Left renal pelvis (tissue), 4 donors: ENCODE measurements at places on chromosomes 6 and 20. TPM values are rescaled to one million over a fixed set of nuclear protein-coding genes. Genes with fewer than 3 reads are reported as not detected.
A peak's percentile ranks its signal among the peaks of the same experiment; 100 is the strongest.

The NOTCH4 gene
- 15.5 TPM for polyA plus RNA-seq

The COL19A1 gene
- 2.1 TPM for polyA plus RNA-seq

The NRSN1 gene
- polyA plus RNA-seq: 1.2 TPM

DNA sequence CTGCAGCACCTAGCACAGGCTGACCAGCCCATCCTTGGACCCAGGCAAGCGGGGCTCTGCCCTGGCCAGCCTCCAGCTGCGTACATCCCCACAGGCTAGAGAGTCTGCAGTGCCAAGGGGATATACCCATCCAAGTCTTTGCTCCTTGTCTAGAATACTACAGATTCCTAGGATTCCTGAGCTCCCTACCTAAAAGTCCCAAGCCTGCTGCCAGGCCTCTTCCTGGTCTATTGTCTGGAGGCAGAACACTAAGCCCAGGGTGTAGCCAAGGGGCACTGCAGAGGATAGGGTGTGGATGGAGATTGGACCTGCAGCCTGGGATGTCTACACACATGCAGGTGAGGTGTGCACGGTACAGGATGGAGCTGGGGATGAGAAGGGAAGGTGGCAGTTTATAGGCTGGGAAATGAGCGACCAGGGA is 90.0 kb upstream of the SIRPA start:
- DNase-seq: no peak

DNA sequence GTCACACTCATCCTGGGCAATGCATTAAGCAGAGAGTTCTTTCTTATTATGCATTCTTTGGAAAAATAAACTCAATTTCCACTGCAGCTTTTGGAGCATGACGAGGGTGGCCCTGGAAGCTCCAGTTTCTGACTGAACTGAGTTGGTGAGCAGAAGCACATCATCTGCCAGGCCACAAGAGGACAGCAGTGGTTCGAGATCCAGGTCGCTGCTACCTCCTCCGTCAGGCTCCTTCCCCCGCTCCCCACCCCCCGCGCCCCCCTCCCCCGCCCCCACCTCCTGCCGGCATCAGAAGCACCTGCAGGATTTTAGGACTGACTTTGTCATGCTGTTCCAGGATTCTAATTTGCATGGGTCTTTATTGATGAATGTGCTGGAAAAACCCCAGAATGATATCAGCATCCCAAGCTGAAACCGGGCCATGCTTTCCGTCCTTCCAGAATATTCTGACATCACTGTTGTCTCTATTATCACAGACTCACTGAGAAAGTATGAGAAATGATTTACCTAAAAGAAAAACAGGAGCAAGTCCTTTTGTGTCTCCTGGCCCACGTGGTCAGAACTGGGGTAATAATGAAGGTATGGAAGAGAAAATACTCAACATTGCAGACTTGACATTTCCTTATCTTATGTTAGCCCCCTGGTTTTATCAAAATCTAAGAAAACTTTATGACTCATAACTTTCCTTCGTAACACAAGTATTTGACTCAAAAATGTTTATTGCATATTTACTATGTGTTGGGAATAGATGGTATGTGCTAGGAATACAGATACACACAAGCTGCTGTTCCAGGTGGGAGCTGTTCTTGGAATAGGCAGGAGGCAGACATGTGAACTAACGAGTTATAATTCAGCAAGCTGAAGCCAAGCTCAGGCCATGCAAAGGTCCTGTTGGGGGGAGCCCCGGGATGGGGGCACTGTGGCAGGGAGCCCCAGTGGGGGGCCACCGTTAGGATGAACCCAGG is 220.2 kb upstream of the EXOC2 start:
- DNase-seq: no peak

GRCh38 chr6:71463061-71463460 is 174.4 kb downstream of the OGFRL1 start:
- no peak for DNase-seq

DNA sequence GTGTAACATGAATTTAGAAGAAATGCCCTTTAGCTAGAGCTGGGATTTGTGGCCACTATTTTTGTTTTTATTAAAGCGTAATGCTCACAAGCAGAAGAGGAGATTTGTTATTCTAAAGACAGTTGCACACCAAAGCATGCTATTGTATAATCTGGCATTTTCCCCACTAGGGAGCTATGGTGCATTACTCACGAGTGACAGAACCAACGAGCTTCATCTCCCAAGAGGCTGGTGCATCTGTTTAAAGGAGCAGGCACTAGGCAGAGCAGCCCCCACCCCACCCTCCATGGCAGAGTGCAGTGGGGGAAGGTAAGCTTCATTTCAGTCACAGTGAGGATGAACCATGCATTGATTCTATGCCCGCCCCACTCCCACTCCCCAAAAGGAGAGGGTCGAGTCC is 287.3 kb upstream of the TSHZ2 start:
- no peak for DNase-seq

DNA sequence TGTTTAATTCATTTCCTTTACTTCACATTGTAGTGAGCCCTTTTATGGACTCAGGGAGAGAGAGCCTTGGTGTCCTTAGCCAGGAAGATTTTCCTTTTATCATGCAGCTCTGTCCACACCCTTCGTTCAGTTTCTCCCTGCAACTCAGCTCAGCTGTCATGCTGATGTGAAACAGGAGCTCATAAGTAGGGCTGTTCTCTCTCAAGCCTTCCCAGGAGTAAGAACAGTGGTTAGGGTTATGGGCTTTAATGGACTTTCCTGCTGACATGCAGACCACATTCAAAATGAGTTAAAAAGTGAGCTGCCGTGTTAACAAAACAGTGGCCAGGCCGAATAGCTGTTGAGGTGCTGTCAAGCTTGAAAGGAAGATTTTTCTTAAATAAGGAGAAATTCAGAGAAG is 104.1 kb downstream of the BCKDHB start:
- DNase-seq: no peak

DNA sequence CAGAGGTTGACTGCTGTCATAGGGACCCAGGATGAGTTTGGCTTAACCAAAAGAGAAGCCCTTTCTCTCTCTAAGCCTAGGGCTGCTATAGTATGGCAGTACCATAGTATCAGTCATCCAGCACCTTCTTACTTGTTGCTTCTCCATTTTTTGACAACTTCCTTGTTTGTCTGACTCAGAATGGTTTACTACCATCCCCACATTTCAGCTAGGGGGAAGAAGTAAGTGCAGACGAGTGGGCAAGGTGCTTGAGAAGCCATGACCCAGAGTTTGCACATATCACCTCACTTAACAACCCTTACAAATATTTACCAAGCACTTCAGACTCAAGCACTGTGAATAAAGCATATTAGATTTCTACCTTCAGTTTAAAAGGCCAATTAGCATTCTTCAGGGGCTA is 289.9 kb upstream of the TSHZ2 start:
- DNase-seq: no peak

GRCh38 chr6:10847684-10848083 is 9.3 kb upstream of the MAK start:
- DNase-seq: no peak

DNA sequence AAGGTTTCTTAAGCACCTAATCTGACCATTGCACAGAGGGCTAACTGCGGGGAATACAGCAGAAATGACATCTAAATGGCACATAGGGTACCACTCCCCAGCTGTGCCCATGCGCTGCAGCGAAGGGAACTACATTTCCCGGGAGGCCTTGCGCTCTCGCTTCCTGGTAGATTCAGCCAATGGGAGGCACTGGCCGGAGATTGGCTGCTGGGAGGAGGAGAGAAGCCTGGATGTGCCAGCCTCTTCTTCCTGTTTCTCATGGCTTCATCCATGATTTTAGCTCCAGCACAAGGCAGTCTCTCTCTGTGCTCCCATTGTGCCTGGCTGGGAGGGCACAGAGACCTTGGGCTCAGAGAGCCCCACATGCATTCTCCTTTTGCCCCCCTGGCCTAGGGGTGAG is 101.7 kb upstream of the FOXA2 start:
- DNase-seq: peak; percentile 5

- no peak for DNase-seq
These were observed 835.3 kb upstream of the CITED2 start for GRCh38 chr6:140209775-140210174.

- no peak for DNase-seq
These were observed 126.8 kb upstream of the HCRTR2 start for GRCh38 chr6:55047451-55048044.

DNA sequence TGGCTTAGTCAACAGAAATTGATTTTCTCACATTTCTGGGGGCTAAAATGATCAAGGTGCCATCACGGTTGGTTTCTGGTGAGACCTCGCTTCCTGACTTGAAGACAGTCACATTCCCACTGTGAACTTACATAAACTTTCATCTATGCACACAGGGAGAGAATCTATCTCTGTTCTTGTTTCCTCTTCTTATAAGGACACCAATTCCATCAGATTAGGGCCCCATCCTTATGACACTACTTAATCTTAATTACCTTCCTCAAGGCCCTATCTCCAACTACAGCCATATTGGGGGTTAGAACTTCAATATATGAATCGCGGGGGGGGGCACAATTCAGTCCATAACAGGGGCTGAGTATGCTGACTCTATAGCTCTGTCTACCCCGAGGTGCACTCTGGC is 10.6 kb upstream of the SCGN start:
- DNase-seq: no peak
